Muscle of back (tissue), 13 donors: ENCODE measurements at places on chromosomes 3 and 15. TPM values are rescaled to one million over a fixed set of nuclear protein-coding genes. Genes with fewer than 3 reads are reported as not detected.

- DNase-seq: no peak
Measured at GRCh38 chr3:30752970-30753369, 141.5 kb downstream of the GADL1 start.

DNA sequence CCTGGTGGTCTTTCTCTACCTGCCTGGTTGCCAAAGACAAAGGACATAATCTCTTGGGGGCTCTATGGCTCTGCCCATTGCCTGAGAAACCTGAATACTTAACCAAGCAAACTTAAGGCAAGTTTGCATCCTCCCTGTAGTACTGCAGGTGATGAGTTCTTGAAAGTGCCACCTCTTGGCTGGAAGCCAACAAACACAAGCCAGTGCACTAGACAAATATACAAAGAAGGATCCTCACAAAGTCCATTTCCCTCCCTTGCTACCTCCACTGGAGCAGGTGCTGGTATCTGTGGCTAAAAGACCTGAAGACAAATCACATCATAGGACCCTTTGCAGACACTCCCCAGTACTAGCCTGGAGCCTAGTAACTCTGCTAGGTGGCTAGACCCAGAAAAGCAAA, 772.3 kb downstream of the SI start:
- no peak for DNase-seq

DNA sequence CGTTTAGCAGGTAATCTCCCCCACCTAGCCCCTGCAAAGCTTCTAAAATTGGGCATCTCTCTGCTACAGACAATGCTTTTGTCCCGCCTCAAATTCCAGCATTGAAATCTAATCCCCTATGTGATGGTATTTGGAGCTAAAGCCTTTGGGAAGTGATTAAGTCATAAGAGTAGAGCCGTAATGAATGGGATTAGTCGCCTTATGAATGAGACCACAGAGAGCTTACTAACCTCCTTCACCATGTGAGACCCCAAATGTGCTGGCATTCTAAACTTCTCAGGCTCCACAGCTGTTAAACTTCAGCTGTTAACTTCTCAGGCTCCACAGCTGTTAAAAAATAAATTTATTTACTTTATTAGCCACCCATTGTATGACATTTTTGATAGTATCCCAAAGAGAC, 374.2 kb upstream of the BCHE start:
- DNase-seq: peak; percentile 11

GRCh38 chr3:155088706-155089345, 8.7 kb downstream of the MME start:
- DNase-seq: no peak

DNA sequence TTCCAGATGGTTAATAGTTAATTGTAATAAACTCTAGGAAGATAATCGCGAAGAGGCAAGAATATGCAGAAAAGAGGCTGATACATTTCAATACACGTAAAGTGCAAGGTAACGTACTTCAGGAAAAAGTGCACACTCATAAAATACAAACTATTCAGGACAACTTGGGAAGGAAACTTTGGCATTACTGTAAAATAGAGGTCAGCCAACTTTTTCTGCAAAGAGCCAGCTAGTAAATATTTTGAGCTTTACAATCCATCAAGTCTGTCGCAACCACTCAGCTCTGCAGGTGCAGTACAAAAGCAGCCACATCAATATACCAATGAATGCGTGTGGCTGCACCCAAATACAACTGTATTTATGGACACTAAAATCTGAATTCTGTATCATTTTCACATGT, 51.6 kb upstream of the THUMPD3 start:
- no peak for DNase-seq

DNA sequence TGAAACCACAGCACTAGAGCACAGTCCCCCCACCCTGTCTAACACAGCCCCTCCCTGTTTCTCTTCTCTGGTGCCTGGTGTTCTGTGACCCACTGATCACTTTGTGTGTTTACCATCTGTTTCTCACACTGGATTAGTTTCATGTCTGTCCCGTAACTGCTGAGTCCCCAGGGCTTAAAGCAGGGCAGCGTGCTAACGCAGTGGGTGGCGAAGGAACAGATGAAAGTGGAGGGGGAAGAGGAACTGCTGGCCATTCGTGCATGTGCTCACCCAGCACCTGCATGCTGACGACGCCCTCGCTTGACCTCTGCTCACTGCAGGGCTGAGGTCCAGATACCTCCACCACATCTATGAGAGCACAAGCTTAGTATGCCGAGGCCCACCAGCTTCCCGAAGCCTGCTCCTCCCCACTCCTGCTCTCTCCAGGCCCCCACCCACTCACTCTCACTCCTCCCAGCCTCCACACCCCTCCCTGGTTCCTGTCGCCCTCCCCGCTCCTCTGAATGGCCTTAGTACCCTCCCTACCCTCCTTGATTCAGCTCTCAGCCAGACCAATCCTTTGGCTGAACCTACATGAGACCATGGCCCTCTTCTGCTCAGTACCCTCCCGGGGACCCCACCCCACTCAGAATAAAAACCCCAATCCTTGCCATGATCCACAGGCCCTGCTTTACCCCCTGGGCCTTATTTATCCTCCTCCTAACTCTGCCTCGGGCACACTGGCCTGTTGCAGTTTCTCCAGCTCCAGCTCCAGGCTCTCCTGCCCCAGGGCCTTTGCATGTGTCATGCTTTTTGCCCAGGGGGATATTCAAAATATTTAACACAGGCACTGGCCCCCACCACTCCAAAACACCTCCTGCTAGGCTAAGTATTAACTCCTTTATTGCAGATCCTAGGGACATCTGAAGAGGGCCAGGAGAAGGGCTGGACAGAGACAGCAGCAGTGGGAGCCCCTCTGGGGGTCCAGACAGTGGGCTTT, 15.1 kb upstream of the IQSEC1 start:
- no peak for DNase-seq

DNA sequence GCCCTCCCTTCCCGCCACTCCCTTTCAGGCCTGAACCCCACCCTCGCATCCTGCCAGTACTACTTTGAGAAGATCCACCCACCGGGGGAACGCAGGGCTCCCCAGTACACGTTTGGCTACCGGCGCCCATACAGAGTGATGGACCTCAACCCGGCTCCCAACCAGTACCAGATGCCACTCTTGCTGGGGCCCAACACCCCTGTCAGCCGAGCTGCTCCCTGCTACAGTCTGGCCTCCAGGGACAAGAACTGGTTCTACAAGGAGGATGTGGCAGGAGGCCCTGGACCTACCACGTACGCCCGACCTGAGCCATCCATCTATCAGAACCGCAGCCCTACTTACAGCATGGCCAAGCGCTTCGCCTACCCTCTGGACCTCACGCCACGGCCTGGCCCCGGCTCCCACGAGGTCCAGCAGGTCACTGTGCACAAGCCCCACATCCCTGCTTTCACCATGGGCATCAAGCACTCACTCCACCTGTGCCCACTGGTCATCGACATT, 14.4 kb upstream of the CSPG4 start:
- DNase-seq: peak; percentile 9

DNA sequence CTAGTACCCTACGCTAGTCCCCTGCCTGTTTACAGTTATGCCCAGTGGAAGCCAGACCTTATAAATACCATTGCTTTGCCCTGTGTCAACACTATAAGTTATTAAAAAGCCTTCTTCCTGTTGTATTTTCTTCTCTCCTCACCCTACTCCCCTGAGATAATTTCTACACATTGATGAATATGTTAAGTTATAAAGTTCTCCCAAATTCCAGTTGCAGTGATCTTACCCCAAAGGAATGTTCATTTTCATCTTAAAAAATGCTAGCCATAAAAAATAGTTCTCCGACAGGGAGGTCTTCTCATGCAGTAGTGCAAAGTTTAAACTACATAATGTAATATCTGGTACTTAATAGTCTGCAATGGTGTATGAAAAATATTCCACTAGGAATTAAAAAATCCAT, 58.6 kb downstream of the MAP2K5 start:
- DNase-seq: no peak

GRCh38 chr3:44906997-44907396, 32.6 kb downstream of the TGM4 start:
- DNase-seq: no peak

GRCh38 chr3:21893242-21893641, 142.2 kb upstream of the ZNF385D start:
- DNase-seq: peak; percentile 10

DNA sequence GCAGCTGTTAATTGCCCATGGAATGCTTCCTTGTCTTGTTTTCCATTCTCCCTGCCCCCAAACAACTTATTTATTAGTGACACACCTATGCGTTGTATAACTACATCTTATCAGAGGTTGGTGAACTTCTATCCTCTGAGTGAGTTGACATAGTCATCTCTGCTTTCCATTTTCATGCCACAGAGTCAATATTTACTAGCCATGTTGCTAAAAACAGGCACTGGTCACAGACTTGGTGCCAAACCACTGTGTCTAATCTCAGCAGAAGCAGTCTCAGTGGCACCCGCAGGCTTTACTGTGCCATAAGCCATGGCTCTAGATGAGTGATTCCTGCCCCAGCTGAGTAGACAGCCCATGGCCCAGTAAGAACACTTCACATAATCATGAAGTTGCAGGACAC, 26.5 kb downstream of the DAPK2 start:
- no peak for DNase-seq

GRCh38 chr3:137771401-137772213, 7.5 kb downstream of the SOX14 start:
- DNase-seq: no peak

DNA sequence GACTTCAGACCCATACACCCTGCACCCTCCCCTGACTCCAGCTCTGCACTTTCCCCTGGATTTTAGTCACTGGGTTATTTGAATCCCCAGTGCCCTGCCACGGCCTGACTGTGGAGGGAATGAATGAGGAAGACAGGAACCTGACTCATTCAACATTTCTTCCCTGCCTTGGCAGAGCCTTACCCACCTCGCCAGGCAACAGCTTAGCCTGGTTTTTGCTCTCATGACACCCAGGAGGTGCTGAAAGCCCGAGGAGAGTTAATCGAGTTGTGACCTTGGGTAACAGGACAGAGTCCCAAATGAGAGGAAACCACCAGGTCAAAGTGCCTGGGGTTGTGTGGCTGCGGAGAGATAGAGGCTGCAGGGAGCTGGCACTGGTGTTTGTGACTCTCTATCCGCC, 128.3 kb downstream of the SMAD6 start:
- no peak for DNase-seq

SAMMSON gene
- polyA plus RNA-seq: 0.16 TPM

FSIP1 gene
- polyA plus RNA-seq: 0.54 TPM

PLSCR5 gene
- polyA plus RNA-seq: not detected

- no peak for DNase-seq
Measured at GRCh38 chr3:49553324-49553691, 969 bp upstream of the BSN start.

PIF1 gene
- polyA plus RNA-seq: 4.0 TPM

DNA sequence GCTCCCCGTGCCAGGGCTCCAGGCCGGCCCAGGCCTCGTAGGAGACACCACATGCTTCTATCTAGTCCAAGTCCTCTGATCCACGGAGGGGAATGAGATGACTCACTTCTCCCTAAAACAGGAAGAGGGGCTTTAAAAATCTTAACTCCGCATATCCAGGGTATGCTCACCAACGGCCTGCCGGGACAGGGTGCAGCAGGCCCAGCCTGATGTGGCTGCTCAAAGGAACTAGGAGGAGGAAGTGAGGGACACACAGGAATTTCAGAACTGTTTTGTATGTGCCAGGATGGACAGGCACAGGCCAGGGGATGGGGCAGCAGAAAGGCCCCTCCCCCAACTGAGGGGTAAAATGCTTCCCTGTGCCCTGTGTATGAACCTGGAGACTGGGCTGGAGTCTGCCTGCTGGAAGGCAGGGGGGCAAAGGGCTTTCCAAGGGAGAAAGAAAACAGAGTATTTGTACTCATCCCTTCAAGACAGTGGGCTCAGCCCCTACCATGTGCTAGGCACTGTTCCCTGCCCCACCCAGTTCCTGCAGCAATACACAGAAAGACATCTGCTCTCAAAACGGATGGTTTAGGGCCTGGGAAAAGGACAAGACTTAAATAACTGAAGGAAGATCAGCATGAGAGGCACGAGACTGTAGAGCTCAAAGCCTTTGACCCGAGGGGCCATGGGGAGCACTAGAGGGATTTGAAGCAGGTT, 22.1 kb downstream of the CHDH start:
- no peak for DNase-seq

GPR160 gene
- 3.8 TPM for polyA plus RNA-seq

DNA sequence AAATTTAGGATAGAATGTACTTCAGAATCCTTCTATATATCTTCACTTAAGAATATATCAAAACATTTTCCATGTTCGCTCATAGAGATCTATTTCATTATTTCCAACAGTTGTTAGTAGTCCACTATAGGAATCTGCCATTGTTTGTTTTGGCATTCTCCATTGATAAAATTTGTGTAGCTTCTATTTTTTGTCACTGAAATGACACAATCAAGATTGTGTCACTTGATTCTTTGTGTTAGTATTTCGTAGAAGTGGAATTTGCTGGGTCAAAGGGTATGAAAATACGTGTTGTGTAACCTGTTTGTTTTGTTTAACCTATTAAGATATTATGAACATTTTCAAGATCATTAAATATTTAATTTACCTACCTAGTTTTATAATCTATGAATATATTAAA, 15.9 kb upstream of the GPR156 start:
- DNase-seq: no peak

DNA sequence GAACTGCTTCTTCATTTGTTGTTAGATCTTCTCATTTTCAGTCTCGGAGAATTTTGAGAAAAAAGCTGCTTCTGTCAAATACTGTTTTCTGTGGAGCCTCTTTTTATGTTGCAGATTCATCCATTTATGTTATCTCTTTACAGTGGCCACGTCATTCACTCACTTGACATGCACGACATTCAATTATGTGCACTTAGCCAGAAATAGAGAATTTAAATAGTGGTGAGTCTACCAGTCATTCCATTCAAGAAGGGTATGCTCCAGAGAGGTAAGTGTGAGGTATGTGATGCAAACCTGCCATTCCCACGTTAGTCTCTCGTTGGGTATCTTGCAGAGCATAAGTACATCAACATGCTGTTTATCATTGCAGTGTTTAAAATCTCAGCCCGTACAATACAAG, 9.8 kb downstream of the ARPP19 start:
- DNase-seq: no peak
